ENCODE measurements at places on chromosomes 16 and 17. TPM values are rescaled to one million over a fixed set of nuclear protein-coding genes. Genes with fewer than 3 reads are reported as not detected.

DNA sequence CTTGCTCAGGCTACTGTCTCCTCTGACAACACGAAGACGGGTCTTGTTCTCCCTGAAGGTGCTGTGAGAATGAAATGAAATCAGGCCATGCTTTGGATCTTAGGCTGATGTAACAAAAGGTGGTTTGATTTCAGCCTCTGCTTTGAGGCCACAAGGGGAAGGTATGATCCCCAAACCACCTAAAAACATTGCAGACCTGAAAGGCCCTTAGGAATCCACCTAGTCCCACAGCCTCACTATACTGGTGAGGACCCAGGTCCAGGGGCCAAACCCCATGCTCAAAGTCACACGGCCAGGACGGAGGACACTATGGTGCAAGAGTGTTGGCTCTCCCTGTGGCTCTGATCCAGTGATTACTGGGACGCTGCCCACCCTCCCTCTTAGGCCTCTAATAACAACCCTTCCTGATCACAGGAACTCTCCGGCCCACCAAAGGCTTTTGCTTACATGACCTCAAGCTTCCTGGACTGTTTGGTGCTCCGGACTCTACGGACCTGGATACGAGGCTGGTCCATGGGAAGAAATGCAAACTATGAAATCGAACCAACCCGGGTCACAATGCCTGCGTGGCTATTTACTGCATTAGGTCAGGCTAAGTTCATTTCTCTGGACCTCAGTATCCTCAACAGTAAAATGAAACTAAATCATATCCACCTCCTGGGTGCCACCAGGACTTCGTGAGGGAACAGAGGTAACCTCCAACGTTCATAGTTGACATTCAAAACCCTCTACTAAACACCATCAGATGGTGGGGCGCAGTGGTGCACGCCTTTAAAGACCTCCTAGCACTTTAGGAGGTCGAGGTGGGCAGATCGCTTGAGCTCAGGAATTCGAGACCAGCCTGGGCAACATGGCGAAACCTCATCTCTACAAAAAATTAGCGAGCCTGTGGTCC is 1.5 kb downstream of the TRIM25 start:
- DNase-seq, result peak; percentile 89

GRCh38 chr16:77227745-77228144 is 28.5 kb downstream of the SYCE1L start:
- DNase-seq, result no peak

DNA sequence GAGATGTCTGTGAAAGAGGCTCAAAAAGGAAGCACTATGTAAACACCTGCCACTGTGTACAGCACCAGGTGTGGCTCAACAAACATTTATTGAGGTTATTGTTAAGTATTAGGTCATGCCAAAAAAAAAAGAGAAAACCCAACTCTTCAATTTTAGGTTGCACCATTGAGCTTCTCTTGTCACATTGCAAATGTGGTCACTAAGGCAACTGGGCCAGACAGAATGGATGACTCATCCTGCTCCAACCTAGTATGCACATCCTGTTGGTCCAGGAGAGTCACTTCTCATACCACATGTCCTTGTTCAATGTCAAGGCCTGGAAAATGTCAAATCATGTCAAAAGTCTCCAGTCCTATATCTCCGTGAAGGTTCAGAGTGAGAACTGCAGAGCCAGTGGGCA is 25.0 kb downstream of the HOXB1 start:
- DNase-seq, result no peak

DNA sequence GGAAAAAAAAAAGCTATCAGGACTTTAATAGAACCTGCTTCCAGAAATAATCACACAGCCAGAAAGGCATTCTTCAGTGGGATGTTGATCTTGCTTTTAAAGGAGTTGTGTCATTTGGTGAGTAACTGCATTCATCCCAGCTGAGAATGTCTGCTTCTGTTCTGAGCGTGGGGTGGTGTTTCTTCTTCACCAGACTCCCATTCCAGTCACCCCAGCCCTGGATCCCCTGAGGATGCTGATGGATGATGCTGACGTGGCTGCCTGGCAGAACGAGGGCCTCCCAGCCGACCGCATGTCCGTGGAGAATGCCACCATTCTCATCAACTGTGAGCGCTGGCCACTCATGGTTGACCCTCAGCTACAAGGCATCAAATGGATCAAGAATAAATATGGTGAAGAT is 122.5 kb downstream of the ZNF18 start:
- DNase-seq, result no peak

GRCh38 chr16:71912534-71913275 is 17.4 kb downstream of the IST1 start:
- no peak for DNase-seq

The KRT222 gene
- total RNA-seq, result 0.26 TPM

The PRSS53 gene
- 1.2 TPM for total RNA-seq

The CCL16 gene
- not detected for total RNA-seq

The GUCY2D gene
- not detected for total RNA-seq

All from mesenteric fat pad (tissue), 1 donor.